Stimulated activated CD8-positive, alpha-beta memory T cell treated with anti-CD3 and anti-CD28 coated beads, Interleukin-4, amount 100 ng/mL, for 1 hour (primary cell): ENCODE measurements at places on chromosomes 12 and 14.

DNA sequence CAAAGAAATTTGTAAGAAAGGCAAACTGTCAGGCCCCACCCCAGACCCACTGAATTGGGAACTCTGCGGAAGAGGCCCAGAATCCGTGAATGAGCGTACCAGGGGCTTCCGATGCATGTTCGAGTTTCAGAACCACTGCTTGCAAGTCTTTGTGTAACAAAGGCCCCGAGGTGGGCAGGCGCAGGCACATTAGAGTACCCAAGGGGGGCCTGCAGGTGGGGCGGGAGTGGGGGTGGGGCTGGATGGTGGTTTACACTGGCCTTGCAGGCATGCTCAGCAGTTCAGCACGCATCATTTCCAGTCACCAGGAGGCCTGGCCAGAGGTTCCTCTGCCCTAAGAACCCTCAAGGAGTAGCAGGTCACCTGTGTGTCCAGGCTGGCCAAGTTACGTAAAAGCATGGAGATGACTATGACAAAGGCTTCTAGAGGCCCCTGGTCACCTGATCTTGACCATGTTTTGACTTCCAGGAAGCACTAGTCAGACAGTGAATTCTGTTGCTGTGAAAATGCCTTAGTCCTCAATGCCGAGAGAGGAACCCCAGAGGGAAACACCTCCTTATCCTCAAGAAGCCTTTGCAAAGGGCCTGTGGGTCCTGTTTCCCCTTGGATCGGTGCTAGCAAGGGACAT, 33.2 kb upstream of the IRF2BPL start:
- no peak for DNase-seq

DNA sequence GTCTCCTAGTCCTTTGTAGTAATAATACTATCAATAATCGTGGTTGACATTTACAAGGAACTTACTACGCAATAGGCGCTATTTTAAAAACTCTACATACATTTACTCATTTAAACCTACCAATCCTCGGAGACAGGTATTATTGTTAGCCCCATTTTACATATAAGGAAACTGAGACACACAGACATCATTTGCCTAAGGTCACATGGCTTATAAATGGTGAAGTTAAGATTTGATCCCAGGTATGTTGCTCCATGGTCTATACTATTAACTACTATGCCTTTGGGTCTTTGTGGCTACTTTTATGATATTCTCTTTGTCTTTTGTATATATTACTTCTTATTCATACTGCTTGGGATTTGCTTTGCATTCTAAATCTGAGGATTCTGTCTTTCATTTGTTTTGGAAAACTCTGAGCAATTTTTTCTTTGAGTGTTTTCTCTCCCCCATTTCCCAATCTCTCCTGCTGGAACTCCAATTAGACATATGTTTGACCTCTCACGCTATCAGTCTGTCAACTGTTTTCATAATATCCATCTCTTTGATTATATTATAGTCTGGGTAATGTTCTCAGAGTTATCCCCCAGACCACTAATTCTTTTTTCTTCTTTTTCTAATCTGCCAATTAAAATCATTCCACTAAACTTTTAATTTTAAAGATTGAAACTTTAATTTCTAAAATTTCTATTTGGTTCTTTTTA, 10.9 kb downstream of the NT5DC3 start:
- DNase-seq, result no peak

DNA sequence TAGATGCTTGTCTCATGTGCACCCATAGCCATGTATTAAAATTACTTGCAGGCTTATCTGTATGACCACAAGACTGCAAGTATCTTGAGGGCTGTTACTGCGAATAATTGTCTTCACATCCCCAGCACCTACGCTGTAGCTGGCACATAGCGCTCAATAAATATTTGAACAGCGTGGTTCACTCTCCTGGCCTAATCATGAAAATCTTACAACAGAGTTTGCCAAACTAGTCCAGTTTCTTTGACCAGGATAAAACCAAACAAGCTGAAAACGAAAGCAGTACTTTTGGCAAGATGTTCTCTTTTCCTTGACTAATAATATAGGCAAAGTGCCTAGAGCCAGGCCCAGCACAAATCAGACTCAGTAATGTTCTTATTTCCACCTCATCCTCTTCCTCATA, 106.7 kb downstream of the RPS29 start:
- no peak for DNase-seq

GRCh38 chr12:131222329-131223139, 268.8 kb downstream of the ADGRD1 start:
- DNase-seq, result no peak

GRCh38 chr12:75865315-75865714, 166.3 kb downstream of the PHLDA1 start:
- DNase-seq, result no peak

- DNase-seq, result no peak
These were observed 22.1 kb downstream of the MTHFD1 start for GRCh38 chr14:64410084-64410774.

- no peak for DNase-seq
These were observed 256.6 kb downstream of the NAV3 start for GRCh38 chr12:78087363-78087675.

DNA sequence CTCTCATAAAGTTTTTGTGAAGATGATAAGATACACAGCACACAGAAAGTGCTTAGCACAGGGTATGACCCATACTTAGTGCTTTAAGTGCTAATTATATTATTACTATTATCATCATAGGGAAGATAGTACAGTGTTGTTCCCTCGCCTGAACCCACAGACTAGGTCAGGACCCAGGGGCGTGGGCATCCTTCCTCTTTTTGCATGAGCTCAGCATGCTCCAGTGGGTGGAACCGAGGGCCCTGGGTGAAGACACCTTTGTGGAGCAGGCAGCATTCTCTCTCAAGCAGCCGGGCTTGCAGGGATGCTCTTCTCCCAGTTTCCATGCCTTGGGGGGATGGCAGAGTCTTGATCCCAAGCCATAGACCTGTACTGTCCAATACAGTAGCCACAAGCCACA, 34.8 kb downstream of the CRACR2A start:
- no peak for DNase-seq

DNA sequence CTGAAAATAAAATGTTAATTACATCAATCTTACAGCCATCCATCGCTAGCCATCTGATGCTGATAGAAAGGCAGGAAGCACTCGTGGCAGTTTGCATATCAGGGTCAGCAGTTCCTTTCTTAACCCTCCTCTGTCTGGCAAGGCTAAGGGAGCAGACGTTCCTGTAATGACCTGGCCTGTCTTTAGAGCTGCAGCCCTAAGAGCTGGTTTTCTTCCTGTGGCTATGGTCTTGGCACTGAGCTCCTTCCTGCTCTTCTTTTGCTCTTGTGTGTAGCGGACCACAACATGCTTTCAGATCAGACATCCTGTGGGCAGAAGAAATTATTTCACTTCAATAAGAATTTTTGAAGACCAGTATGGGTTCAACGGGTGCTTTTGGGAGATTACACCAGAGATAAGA, 170.4 kb downstream of the DAD1 start:
- DNase-seq, result no peak

DNA sequence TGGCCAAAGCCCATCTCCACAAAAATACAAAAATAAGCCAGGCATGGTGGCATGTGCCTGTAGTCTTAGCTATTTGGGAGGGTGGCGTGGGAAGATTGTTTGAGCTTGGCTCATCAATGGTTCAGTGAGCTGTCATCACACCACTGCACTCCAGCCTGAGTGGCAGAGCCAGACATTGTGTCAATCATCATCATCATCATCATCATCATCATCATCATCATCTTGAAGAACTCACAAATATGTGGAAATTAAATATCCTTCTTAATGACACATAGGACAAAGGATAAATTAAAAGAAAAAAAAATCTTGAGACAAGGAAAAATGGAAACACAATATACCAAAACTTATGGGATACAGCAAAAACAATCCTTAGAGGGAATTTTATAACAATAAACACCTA, 132.5 kb downstream of the LRFN5 start:
- no peak for DNase-seq

- no peak for DNase-seq
These were observed 745 bp upstream of the ADCY4 start for GRCh38 chr14:24335461-24336171.

DNA sequence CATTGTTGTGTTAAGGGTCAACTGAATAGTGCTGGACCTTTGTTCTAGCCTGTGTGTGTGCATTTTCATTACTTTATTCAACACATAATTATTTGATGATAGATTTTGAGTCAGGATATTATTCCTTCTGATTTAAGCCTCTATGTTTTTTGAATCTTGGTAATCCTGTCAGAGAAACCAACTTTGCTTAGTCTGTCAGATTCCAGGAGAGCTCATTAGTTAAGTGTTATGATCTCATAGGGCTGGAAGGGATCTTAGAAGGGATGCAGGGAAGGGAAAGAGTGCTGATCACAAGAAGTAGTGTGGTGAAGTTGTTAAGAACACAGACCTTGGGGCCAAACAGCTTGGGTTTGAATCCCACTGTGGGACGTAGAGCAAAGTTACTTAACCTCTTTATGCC, 52.9 kb downstream of the SCN8A start:
- DNase-seq, result no peak

DNA sequence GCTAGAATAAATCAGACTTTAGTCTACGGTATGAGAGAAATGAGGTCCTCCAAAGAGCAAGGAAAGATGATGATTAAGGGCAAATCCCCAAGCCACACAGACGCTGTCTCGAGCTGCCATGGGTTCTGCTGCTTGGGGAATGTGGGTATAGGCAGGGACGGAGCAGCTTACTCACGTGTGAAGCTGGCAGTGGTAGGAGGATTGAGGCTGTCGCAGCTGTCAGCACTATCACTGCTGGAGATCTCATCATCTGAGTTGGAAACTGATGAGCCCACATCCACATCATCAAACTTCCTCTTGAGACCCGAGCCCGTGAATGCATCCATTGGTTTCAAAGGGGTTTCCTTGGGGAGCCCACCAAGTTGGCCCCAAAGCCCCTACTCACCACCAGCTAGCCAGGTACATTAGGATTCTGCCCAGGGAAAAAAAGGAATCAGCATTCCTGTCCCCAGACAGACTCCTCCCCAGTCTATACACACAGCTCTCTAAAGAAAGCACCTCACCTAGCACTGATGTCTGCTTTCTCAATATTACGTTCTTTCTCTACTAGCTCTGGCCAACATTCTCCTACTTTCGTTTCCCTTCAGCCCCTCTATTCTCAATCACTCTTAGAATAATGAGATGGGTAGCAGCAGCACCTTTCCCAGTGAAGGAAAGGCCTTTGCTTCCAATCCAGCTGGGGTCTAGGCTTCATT, 7.0 kb downstream of the CSRNP2 start:
- no peak for DNase-seq

- DNase-seq, result no peak
These were observed 164 bp downstream of the KIF21A start for GRCh38 chr12:39442831-39443080.

DNA sequence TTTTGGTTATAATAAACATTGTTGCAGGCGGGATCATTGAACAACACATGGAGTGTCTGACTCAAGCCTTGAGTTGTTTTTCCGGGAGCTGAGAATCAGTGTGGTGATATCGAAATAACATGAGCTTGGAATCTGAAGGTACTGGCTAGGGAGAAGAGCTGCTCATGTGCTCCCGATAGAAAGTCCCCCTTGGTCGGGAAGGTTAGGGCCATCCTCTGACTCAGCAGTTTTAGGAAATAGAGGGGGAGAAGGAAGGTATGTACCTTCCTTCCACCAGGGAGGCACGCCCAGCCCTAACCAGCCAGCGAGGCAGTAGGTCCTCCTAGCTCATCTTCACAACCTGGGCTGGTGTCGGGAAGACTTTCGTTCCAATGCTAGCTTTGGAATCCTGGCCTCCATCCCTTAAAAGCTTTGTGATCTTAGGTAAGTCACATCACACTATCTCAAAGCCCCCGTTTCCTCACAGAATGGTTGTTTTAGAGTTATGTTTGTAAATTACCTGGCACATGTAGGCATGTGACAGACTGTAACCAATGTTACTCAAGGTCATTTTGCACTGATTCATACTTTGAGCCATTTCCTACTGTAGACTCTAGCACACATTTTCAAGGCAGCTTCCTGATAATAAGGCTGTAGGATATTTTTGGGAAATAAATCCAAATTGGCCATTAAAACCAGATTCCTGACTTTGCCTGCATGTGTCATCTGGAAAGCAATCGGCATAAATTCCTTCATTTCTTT, 1.9 kb upstream of the RAB35 start:
- DNase-seq, result no peak

GRCh38 chr14:64095620-64096019, 198.6 kb downstream of the ESR2 start:
- DNase-seq, result no peak

DNA sequence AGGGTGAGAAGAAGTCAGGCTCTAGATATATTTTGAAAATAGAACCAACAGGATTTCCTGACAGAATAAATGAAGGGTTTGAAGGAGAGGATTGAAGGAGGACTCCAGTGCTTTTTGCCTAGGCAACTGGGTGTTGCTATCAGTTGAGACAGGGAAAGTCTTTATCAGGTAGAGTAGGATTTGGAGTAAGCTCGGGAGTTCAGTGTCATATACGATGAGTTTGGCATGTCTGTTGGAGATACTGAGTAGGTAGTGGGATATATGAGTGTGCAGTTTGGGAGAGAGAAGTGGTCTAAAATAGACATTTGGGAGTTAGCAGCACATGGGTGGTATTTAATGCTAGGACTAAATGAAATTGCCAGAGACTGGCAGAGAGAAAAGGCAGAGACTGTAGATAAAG, 141.2 kb downstream of the SAMD4A start:
- no peak for DNase-seq

DNA sequence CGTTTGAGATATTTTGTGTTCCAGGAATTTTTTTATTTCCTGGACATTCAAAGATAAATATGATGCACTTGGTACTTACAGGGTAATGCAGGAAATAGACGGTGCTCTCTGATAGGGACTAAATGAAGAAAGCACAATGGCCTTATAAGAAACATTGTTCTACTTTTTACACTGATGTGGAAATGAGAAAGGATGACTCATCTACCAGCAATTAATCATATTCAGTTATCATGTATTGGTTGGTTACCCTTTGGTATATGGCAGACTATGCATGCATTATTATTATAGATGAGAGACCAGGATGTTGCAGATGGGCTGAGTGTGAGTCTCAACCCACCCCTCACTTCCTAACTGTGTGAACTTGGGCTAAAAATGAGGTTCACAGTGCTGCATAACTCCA, 222.2 kb downstream of the FLRT2 start:
- no peak for DNase-seq

DNA sequence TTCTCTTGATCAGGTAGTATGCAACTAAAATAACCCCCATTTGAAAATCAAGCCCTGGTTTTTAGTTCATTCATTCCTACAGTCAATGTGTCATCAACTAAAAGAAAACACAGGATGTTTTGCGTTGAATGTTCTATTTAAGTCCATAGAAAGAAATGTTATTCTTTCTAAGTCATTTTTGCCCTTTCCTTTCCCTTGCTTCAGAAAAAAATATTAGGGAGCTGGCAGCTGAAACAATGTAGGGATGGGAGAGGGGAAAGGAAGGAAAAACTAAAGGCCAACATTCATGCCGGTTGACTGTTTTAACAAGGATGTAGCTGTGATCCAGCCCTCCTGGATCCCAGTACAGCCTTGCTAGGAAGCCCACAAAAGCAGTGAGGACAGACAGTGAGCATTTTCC, 155.1 kb downstream of the BTG1 start:
- no peak for DNase-seq

- DNase-seq, result no peak
These were observed 58.1 kb upstream of the SRSF5 start for GRCh38 chr14:69708586-69709560.
